ENCODE measurements at places on chromosomes 2 and 18.

DNA sequence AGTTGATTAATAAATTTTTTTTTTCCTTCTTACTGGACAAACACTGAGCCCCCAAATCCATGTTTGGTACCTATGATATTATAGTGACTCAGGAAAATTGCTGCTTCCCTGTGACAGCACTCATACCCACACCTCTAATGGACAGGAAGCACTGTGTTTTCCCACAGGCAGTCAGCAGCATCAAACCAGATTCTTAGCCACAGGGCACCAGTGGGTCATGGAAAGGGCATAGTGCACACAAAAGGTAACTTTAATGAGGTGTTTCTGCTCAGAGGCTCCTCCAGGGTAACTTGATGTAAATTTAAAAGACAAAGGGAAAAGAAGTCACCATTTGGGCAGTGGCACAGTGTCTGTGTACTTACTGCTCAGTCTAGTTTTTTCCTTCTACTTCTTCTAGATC, 34.1 kb downstream of the SERPINB11 start:
- H3K36me3 ChIP-seq: no peaks in the 10 kb centered on the region
- no peak overlapping the region for H3K27ac ChIP-seq
- no peak for DNase-seq
- H3K27me3 ChIP-seq: no peaks in the 10 kb centered on the region
- H3K4me1 ChIP-seq: no peaks in the 10 kb centered on the region

- no peak overlapping the region for H3K4me3 ChIP-seq
- H3K27me3 ChIP-seq: peaks cover 4% of the 10 kb centered on the region
- H3K27ac ChIP-seq: no peak overlapping the region
Observed at GRCh38 chr2:158714420-158714819, 80.7 kb upstream of the DAPL1 start.

GRCh38 chr18:58394602-58395425, 234.1 kb downstream of the ALPK2 start:
- no peak overlapping the region for H3K27ac ChIP-seq
- H3K4me1 ChIP-seq: peaks cover 19% of the 10 kb centered on the region
- H3K4me3 ChIP-seq: no peak overlapping the region

GRCh38 chr18:23871410-23871809, 143.1 kb upstream of the TTC39C start:
- DNase-seq: peak; percentile 74
- peak overlapping the region; percentile 87 for H3K27ac ChIP-seq
- peaks cover 17% of the 10 kb centered on the region for H3K27me3 ChIP-seq
- H3K4me3 ChIP-seq: peak overlapping the region; percentile 62
- no peaks in the 10 kb centered on the region for H3K36me3 ChIP-seq

GRCh38 chr2:97718942-97719341, 5.6 kb downstream of the ZAP70 start:
- H3K4me3 ChIP-seq: peak overlapping the region; percentile 95
- H3K27ac ChIP-seq: peak overlapping the region; percentile 92
- no peaks in the 10 kb centered on the region for H3K27me3 ChIP-seq
- peaks cover 80% of the 10 kb centered on the region for H3K36me3 ChIP-seq

DNA sequence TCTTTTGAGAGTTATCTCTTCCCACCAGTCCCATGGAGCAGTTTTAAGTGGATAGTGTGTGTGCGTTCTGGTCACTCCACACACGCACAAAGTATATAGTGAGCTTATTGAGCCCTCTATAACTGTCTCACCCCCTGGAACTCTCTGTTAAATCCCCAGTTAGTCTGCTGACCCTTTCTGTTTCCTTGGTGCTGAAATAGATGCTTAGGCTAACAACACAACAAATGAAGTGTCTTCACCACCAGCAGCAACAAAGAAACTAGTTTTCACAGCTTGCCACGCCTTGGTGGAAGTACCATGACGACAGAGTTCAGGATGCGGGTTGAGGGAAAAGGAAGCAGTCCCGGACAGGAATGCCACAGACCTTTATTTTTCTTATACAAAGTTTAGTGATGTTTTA, 203.5 kb upstream of the TMEFF2 start:
- DNase-seq: no peak
- no peaks in the 10 kb centered on the region for H3K4me1 ChIP-seq
- H3K36me3 ChIP-seq: no peaks in the 10 kb centered on the region
- H3K4me3 ChIP-seq: no peak overlapping the region
- no peak overlapping the region for H3K27ac ChIP-seq

DNA sequence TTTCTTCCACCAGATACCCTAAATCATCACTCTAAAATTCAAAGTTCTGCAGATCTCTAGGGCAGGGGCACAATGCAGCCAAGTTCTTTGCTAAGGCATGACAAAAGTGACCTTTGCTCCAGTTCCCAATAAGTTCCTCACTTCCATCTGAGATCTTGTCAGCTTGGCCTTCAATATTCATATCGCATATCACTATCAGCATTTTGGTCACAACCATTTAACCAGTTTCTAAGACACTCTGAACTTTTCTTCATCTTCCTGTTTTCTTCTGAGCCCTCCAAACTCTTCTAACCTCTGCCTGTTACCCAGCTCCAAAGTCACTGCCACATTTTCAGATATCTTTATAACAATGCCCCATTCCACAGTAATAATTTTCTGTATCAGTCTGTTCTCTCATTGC, 452.6 kb upstream of the TRIB2 start:
- no peak overlapping the region for H3K27ac ChIP-seq
- no peaks in the 10 kb centered on the region for H3K36me3 ChIP-seq
- H3K4me1 ChIP-seq: peaks cover 9% of the 10 kb centered on the region
- peaks cover 4% of the 10 kb centered on the region for H3K27me3 ChIP-seq
- no peak for DNase-seq

DNA sequence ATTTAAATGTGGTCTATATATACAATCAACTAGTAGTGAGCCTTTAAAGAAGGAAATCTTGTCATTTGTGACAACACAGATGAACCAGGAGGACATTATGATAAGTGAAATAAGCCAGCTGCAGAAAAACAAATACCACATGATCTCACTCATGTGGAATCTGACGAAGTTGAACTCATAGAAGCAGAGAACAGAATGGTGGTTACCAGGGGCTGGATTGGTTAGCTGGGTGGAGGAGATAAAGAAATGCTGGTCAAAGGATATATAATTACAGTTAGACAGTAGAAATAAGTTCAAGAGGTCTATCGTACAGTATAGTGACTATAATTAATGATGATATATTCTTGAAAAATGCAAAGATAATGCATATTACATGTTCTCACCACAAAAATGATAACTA, 267.9 kb downstream of the FBXO15 start:
- DNase-seq: no peak
- peaks cover 2% of the 10 kb centered on the region for H3K27me3 ChIP-seq
- no peak overlapping the region for H3K27ac ChIP-seq
- no peaks in the 10 kb centered on the region for H3K36me3 ChIP-seq
- H3K4me1 ChIP-seq: peaks cover 6% of the 10 kb centered on the region

GRCh38 chr2:38751596-38752410, 642 bp upstream of the SRSF7 start:
- H3K4me3 ChIP-seq: peak overlapping the region; percentile 91
- H3K36me3 ChIP-seq: peaks cover 40% of the 10 kb centered on the region

GRCh38 chr18:363301-364085, 95.6 kb upstream of the THOC1 start:
- H3K27ac ChIP-seq: no peak overlapping the region
- H3K4me3 ChIP-seq: no peak overlapping the region
- H3K27me3 ChIP-seq: no peaks in the 10 kb centered on the region
- no peak for DNase-seq
- no peaks in the 10 kb centered on the region for H3K4me1 ChIP-seq
- no peaks in the 10 kb centered on the region for H3K36me3 ChIP-seq

DNA sequence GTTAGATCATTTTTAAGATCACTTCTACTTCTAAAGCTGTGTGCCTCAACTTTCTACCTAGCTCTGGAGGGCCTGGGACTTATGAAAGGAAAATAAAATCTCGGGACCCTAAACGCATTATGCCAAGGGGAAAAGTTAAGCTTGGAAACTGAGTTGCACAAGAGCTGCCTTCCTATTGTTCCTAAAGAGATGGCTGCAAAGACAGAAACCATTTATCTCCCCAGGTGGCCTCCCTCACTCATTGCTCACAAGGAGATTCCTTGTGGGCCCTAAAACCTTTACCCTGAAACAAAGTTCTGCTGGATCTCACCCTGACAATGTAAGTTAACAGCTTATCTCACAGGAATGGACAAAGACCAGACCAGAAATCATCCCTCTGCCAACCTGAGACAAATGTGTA, 26.8 kb downstream of the TUBB6 start:
- H3K4me1 ChIP-seq: peaks cover 3% of the 10 kb centered on the region
- H3K27me3 ChIP-seq: no peaks in the 10 kb centered on the region
- H3K36me3 ChIP-seq: peaks cover 19% of the 10 kb centered on the region
- DNase-seq: no peak
- no peak overlapping the region for H3K4me3 ChIP-seq

DNA sequence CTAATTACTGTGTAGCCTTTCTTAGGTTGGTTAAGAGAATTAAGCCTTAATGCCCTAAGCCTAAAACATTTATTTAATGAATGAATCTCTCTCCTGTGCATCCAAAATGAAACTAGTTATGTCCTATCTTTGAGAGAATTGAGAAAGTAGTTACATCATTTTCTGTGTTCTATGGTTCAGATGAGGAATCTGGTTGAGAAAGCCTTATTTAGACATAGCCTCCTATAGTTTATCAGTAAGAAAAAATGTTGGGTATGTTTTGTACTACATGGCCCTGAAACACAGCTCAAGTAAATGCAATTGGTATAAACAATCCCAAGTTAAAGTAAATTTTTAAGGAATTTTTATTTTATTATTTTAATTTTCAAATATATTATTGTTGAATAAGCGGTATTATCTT, 25.9 kb upstream of the RAMP1 start:
- H3K4me3 ChIP-seq: no peak overlapping the region
- DNase-seq: no peak
- no peaks in the 10 kb centered on the region for H3K4me1 ChIP-seq
- H3K27ac ChIP-seq: no peak overlapping the region

DNA sequence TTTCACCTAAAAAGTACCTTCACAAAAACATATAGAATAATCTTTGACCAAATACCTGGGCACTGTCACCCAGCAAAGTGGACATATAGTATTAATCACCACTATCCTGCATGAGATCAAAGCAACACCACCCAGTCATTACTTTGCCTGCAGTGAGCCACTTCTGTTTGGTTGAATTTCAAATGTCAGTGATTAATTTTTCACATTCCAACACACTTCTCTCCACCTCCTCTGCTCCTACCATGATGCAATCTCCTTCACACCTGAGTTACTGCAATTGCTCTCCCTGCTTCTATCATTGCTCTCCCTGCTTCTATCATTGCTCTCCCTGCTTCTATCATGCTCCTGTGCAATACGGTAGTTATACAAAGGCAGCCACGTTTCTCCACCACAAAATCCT, 106.1 kb upstream of the NETO1 start:
- H3K27ac ChIP-seq: no peak overlapping the region
- H3K4me1 ChIP-seq: no peaks in the 10 kb centered on the region
- H3K4me3 ChIP-seq: no peak overlapping the region
- no peak for DNase-seq
- no peaks in the 10 kb centered on the region for H3K36me3 ChIP-seq

DNA sequence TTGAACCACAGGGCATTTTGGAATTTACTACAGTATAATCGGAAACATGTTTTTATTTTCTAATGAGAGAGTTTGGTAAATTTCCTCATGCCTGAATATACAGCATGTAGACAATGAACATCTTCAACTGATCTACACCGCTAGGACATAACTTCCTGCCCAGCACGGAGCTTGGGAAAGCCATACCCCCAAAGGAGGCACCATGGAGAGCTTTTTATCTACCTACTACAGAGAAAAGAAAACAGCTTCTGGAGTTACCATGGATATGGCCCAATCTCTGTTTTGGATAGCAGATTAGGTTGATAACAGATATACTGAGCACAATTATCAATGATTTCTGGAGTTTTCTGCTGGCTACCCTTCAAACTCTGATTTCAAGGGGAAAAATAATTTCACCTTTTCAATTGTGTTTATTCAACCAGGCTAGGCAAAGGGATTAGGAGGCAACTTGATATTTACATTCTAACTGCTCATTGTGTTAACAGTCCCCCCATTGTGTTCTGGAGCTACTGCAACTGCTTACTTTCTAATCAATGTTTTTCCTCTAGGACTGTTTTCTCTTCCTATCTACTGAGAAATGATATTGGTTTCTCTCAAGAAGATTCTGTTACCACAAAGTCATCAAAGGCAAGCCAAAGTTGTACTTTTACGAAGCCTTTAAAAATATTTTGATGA, 123.0 kb upstream of the ARHGAP28 start:
- H3K27me3 ChIP-seq: no peaks in the 10 kb centered on the region
- no peak for DNase-seq
- H3K4me3 ChIP-seq: no peak overlapping the region

GRCh38 chr2:158990397-158991214, 22.2 kb downstream of the TANC1 start:
- DNase-seq: no peak
- H3K27ac ChIP-seq: no peak overlapping the region
- peaks cover 2% of the 10 kb centered on the region for H3K27me3 ChIP-seq
- no peak overlapping the region for H3K4me3 ChIP-seq
- H3K4me1 ChIP-seq: no peaks in the 10 kb centered on the region

GRCh38 chr18:52422985-52423601, 83.1 kb downstream of the DCC start:
- no peak for DNase-seq
- no peaks in the 10 kb centered on the region for H3K36me3 ChIP-seq
- no peak overlapping the region for H3K27ac ChIP-seq
- no peaks in the 10 kb centered on the region for H3K27me3 ChIP-seq
- no peak overlapping the region for H3K4me3 ChIP-seq
- H3K4me1 ChIP-seq: no peaks in the 10 kb centered on the region

GRCh38 chr18:71079606-71080005, 790.8 kb downstream of the SOCS6 start:
- no peaks in the 10 kb centered on the region for H3K27me3 ChIP-seq
- no peak overlapping the region for H3K4me3 ChIP-seq
- no peaks in the 10 kb centered on the region for H3K36me3 ChIP-seq
- H3K27ac ChIP-seq: no peak overlapping the region

- no peaks in the 10 kb centered on the region for H3K27me3 ChIP-seq
- H3K4me1 ChIP-seq: no peaks in the 10 kb centered on the region
- no peak overlapping the region for H3K27ac ChIP-seq
- no peak for DNase-seq
Observed at GRCh38 chr2:141058556-141058955, 1072.3 kb downstream of the LRP1B start.

Measured in activated CD4-positive, alpha-beta T cell treated with anti-CD3 and anti-CD28 coated beads, Interleukin-2, amount 10 ng/mL, durations not matched to agents 7 days and 5 days (primary cell).